ENCODE measurements at places on chromosomes 4 and X. TPM values are rescaled to one million over a fixed set of nuclear protein-coding genes. Genes with fewer than 3 reads are reported as not detected.

C4orf51 gene
- total RNA-seq, result not detected

C4orf36 gene
- total RNA-seq, result 1.6 TPM

JAKMIP1 gene
- 0.65 TPM for total RNA-seq

NXF2B gene
- 1.0 TPM for total RNA-seq

COL25A1 gene
- 0.35 TPM for total RNA-seq

ADH7 gene
- 0.47 TPM for total RNA-seq

MAGEA3 gene
- not detected for total RNA-seq

TCEAL6 gene
- not detected for total RNA-seq

DNA sequence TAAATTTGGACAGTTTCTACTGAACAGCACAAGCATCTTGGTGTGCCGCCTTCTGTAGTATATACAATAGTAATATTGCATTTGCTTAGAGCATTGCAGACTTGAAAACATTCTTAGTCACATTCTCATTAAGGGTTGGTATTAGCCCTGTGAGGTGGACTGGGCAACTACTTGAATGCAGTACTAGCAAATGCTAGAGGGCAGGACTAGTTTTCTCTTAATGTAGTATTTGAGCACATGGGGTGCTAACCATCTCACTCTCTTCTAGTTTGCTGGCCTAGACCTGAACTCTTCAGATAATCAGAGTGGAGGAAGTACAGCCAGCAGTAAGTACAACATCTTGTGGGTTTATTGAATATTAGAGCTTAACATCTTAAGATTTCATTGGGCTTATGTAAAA, 3.2 kb downstream of the DDX3X start:
- no peak for DNase-seq

DNA sequence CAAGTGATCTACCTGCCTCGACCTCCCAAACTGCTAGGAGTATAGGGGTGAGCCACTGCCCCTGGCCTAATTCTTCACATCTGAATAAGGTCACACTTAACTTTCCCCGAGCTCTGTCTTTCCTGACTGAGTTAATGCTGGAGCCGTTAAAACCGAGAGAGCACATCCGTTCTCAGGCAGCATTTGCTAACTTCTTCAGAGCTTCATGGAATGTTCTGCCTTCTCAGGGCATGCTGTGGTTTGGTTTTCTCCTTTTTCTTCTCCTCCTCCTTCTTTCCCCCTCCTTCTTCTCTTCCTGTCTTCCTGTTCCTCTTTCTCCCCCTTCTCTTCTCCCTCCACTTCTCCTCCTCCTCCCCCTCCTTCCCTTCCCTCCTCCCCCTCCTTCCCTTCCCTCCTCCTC, 119.9 kb downstream of the ASMT start:
- no peak for DNase-seq

GRCh38 chr4:88825931-88826330, 128.3 kb upstream of the NAP1L5 start:
- no peak for DNase-seq

GRCh38 chr4:26942871-26943270, 82.2 kb downstream of the STIM2 start:
- DNase-seq, result no peak

- DNase-seq, result no peak
Observed at GRCh38 chr4:152512483-152512882, 23.4 kb downstream of the FBXW7 start.

DNA sequence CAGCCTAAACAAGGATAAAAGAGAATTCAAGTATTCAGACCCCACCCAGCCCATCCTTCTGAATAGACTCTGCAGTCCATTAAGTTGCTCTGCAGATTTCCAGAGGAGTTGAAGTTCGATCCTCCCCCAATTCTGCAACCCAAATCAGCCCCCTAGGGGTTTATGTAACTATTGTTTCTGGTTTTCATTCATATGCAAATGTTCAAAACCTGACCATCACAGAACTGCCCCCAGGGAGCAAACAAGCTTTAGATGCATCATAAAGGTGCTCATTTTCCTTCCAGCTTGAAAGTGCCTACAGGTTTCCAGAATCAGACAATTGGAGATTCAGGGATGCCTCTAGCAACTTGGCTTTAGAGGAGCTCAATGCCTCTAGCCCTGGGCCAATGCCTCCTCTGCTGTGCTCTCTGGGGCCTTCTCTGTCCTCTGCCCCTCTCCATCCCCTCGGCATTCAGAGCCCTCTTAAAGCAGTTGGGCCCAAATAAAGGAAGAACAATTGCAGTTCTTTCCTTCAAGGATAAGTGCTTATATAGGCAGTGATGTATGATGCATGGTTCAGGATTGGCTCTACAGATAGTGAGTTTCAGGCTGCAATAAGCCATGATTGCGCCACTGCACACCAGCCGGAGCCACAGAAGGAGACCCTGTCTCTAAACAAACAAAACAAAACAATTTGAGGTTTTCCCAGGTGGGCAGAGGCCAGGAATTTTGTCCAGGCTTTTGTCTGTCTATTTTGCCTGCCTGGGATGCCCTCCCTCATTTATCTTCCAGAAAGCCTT, 23.5 kb upstream of the SPINK2 start:
- DNase-seq, result no peak

GRCh38 chr4:146932116-146932515, 13.5 kb downstream of the TTC29 start:
- DNase-seq, result no peak

GRCh38 chrX:154008521-154008920, 11.2 kb downstream of the IRAK1 start:
- DNase-seq, result no peak

DNA sequence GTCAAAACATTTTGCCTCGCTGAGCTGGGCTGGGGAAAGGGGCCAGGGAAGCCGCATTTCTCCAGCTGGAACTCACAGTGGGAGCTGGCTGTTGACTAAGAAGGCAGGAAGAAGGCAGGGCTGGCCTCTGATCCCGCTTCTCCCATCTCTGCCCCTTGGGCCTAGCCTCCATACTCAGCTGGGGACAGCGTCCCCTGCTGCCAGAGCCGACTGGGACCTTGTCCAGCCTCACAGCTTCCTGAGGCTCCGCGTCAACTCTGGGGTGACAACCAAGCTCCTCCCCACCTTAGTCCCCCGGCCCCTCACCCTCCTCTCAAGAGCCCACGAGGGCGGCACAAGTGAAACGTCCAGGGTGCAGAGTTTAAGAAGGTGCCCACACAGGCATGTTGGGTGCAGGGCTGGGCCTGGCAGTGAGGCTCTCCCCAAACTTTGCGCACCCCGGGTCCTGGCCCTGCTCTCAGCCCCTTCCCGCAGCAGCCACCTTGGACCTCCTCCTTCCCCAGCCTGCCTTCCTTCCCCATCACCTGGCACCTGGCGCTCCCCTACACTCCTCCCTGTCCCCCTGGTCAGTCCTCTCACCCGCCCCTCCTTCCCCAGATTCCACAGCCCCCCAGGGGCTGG, 100.8 kb downstream of the PSAPL1 start:
- peak; percentile 26 for DNase-seq

GRCh38 chrX:1316527-1316926, 20.1 kb upstream of the IL3RA start:
- peak; percentile 89 for DNase-seq

DNA sequence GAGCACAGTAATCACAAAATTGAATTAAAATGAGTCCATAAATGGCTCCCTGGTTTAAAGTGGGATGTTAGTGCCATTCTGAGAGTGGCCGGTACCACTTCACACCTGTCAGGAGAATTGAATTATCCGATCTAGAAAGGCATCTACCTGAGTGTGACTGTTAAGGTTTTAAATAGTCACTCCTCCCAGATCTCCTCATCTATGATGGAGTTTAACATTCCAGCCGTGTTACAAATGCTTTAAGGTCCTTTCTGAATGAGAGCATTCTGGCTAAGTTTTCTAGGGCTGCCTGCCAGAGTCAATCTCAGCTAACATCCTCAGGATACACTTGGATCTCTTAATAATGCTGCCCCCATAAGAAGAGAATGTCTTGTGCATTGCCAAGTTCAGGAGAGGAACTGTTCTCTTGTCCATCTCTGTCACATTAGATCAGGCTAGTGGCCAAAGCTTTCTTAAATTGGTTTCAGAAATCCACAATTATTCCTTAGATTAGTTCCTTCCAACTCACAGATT, 231.1 kb downstream of the SLC39A8 start:
- DNase-seq, result no peak

DNA sequence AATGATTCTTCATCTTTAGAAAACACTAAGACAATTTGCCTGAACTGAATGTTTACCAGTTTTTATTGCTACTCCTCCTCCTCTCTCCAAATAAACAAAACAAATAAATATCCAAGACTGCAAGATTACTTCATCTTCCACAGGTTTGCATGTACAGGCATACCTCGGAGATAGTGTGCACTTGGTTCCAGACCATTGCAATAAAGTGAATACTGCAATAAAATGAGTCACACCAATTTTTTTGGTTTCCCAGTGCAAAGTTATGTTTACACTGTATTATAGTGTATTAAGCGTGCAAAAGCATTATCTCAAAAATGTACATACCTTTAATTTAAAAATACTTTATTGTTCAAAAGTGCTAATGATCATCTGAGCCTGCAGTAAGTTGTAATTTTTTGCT, 53.3 kb downstream of the FBXL5 start:
- DNase-seq, result no peak
